ENCODE measurements at places on chromosomes 12 and 14.

DNA sequence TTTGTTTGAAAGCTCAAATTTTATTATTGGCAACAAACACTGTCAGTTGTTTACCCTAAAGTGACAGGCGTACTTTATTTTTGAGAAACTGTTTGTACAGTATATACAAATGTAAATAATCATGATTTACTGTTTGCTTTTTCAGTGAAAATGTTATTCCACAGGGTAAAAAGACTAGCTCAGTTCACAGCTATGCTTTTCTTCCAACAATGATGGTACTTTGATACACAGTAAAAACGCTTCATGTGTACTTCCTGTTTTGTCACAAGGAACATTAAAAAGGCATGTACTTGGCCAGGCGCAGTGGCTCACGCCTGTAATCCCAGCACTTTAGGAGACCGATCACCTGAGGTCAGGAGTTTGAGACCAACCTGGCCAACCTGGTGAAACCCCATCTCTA is 53.7 kb downstream of the MON2 start:
- no peak for DNase-seq

DNA sequence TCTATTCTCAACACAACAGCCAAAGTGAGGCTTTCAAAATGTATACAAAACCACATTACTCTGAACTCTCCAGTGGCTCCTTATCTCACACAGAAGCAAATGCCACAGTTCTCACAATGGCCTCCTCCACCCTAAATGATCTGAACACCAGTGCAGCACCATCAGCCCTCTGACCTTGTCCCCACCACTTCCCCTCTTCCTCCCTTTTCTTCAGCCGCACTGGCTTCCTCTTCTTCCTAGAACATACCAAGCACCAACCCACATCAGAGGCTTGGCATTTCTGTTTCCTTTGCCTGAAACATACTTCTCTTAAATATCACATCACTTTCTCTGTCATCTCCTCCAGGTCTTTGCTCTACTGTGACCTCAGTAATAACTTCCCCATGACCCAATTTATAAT is 66.3 kb downstream of the GPR135 start:
- DNase-seq = peak; percentile 64

GRCh38 chr12:124501112-124501561 is 66.3 kb downstream of the NCOR2 start:
- DNase-seq = no peak

DNA sequence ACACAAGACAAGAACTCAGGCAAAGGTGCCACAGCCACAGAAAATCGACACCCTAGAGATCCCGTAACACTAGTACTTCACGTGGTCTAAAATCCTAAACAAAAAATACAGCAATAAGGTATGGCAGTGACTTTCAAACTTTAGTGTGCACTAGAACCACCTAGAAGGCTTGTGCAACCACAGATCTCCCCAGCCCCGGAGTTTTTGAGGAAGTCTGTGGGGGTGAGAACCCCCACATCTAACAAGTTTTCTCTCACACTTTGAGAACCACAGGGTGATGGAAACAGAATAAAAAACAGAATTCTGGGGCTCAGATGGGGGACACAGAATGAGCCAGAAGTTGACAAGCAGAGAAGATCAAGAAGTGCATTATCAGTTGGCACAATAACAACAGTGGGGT is 254.0 kb downstream of the ANO6 start:
- no peak for DNase-seq
